ENCODE measurements at places on chromosomes 12 and 14. TPM values are rescaled to one million over a fixed set of nuclear protein-coding genes. Genes with fewer than 3 reads are reported as not detected.

- no peak overlapping the region for H3K4me3 ChIP-seq
- peaks cover 2% of the 10 kb centered on the region for H3K27me3 ChIP-seq
- peaks cover 4% of the 10 kb centered on the region for H3K36me3 ChIP-seq
- peak; percentile 1 for DNase-seq
- no peaks in the 10 kb centered on the region for H3K4me1 ChIP-seq
Observed at GRCh38 chr12:34403706-34404376, 381.5 kb downstream of the ALG10 start.

- no peak overlapping the region for H3K27ac ChIP-seq
- peaks cover 11% of the 10 kb centered on the region for H3K4me1 ChIP-seq
- DNase-seq, result no peak
- no peaks in the 10 kb centered on the region for H3K36me3 ChIP-seq
- no peaks in the 10 kb centered on the region for H3K27me3 ChIP-seq
Observed at GRCh38 chr14:26377150-26377549, 220.7 kb downstream of the NOVA1 start.

DNA sequence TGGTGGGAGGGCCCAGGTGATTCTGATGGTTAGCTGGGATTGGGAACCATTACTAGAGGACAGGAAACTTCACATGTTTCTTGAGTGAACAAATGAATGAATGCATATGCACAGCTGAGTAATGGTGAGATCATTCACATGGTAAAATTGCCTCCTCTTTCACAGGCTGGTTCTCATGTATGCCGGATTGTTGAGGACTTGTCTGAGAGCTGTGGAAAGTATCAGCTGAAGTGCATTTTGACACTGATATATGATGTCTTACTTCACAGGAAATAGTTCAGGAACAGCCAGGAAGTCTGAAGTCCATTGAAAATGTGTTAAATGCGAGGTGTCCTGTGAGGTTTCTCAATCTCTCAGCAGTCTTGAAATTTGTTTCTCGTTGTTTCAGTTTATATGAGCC lies 77.6 kb upstream of the DACT1 start:
- peaks cover 13% of the 10 kb centered on the region for H3K4me1 ChIP-seq
- H3K36me3 ChIP-seq, result no peaks in the 10 kb centered on the region
- H3K4me3 ChIP-seq, result no peak overlapping the region
- no peak overlapping the region for H3K27ac ChIP-seq
- peaks cover 2% of the 10 kb centered on the region for H3K27me3 ChIP-seq

DNA sequence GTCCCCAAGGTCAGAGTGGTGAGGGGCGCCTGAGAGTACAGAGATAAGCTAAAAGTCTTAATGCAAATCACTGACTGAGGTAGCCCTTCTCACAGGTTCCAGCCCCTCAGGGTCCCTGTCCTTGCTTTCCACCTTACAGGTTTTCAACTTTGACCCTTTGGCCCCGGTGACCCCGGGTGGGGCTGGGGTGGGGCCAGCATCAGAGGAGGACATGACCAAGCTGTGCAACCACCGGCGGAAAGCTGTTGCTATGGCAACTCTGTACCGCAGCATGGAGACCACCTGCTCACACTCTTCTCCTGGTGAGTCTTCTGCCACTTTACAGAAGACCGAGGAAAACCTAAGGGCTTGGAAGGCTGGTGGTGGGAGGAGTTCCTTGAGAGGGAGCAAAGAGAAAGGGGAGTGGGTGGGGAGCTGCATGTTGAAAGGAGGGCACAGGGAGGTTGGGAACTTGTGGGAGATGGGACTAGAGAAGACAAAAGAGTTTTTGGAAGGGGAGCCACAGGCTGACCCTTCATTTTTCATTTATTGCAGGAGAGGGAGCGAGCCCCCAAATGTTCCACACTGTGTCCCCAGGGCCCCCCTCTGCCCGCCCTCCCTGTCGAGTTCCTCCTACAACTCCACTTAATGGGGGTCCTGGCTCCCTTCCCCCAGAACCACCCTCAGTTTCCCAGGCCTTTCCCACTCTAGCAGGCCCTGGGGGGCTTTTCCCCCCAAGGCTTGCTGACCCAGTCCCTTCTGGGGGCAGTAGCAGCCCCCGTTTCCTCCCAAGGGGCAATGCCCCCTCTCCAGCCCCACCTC lies 2.4 kb downstream of the MBD6 start:
- no peak for DNase-seq
- H3K27me3 ChIP-seq, result peaks cover 36% of the 10 kb centered on the region
- H3K27ac ChIP-seq, result peak overlapping the region; percentile 81
- peaks cover 23% of the 10 kb centered on the region for H3K36me3 ChIP-seq

GRCh38 chr14:101083564-101084435 lies 180.3 kb upstream of the RTL1 start:
- peaks cover 2% of the 10 kb centered on the region for H3K27me3 ChIP-seq
- no peaks in the 10 kb centered on the region for H3K4me1 ChIP-seq
- H3K27ac ChIP-seq, result no peak overlapping the region
- DNase-seq, result no peak
- no peak overlapping the region for H3K4me3 ChIP-seq

DNA sequence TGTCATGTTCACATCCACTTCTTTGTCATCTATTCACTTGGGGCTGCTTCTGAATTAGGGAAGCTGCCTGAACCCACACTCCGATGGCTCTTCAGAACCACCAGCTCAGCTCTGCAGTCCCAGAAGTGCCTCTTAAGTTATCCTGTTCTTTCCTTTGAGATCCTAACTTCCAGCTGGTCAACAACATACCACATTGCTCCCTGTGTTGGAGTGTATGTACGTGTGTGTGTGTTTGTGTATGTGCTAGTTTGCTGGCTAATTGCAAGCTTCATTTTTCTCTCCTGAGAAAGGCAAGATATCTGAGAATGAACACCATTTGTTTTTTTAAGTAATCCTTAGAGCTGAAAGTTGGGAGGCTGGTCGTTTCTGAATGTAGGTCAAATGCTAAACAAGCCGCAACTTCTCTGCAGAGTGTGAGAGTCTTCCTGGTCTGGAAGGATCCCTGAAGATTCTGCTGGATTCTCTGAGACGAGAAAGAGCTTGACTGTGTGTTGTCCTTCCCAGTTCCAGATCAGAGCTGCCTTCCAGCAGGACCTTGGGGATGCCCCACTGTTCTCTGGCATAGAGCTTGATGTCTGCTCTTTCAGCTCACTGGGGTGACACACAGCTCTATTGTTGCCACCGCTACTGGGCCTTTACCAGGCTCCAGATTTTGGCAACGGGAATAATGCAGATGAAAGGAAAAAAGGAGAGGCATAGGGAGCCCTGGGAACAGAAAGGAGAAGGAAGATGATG lies 839 bp downstream of the GSG1 start:
- H3K36me3 ChIP-seq, result peaks cover 10% of the 10 kb centered on the region
- peak overlapping the region; percentile 45 for H3K4me3 ChIP-seq
- no peak for DNase-seq
- H3K4me1 ChIP-seq, result peaks cover 55% of the 10 kb centered on the region
- peak overlapping the region; percentile 94 for H3K27ac ChIP-seq
- H3K27me3 ChIP-seq, result peaks cover 19% of the 10 kb centered on the region

DNA sequence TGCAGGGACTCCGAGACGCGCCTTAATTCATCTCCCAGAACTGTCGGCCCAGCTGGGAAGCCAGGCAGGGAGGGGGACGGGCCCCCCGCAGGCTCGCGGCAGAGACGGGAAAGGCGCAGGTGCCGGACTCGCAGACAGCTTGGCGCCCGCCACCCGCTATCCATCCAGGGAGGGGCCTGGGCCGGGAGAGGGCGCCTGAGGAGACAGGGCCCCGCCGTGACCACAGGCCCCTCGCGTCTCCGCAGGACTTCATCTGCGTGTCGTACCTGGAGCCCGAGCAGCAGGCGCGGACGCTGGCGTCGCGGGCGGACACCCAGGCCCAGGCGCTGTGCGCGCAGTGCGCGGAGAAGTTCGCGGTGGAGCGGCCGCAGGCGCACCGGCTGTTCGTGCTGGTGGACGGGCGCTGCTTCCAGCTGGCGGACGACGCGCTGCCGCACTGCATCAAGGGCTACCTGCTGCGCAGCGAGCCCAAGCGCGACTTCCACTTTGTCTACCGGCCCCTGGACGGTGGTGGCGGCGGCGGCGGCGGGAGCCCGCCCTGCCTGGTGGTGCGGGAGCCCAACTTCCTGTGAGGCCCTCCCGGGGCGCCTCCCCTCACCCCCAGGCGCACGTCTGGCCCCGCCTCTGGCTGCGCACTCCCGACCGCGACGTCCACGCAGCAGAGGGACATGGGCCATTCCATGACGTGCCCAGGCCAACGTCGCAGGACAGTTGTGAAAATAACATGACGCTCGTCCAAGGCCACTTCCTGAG lies 60.6 kb downstream of the LGMN start:
- H3K4me1 ChIP-seq, result no peaks in the 10 kb centered on the region
- peaks cover 11% of the 10 kb centered on the region for H3K27me3 ChIP-seq
- H3K36me3 ChIP-seq, result no peaks in the 10 kb centered on the region
- no peak overlapping the region for H3K27ac ChIP-seq
- H3K4me3 ChIP-seq, result no peak overlapping the region
- peak; percentile 29 for DNase-seq

GRCh38 chr12:72989458-72989947 lies 717.3 kb downstream of the TRHDE start:
- H3K36me3 ChIP-seq, result no peaks in the 10 kb centered on the region
- no peak for DNase-seq
- no peak overlapping the region for H3K4me3 ChIP-seq
- H3K27ac ChIP-seq, result no peak overlapping the region
- no peaks in the 10 kb centered on the region for H3K4me1 ChIP-seq
- H3K27me3 ChIP-seq, result peaks cover 2% of the 10 kb centered on the region

GRCh38 chr14:21313512-21313911 lies 33.6 kb downstream of the RPGRIP1 start:
- DNase-seq, result no peak
- no peaks in the 10 kb centered on the region for H3K36me3 ChIP-seq
- no peak overlapping the region for H3K4me3 ChIP-seq
- no peaks in the 10 kb centered on the region for H3K27me3 ChIP-seq
- H3K27ac ChIP-seq, result no peak overlapping the region
- H3K4me1 ChIP-seq, result peaks cover 6% of the 10 kb centered on the region

DNA sequence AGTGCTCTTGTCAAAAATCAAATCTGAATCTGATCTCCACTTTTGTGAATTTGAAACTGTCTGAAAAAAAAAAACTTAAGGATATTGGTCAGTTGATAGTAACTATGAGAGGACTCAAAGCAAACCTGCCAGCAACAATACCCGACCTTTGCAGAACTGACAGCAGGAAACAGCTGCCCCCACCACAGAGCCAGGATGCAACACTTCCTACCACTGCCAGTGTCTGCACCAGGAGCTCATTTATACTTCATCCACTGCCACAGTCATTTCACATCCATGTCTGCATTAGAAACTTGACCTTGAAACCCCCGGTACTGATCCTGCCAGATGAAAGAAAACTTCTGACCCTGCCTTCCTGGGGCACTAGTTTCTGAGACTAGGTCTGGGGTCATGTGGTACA lies 27.4 kb upstream of the RXYLT1 start:
- no peak overlapping the region for H3K4me3 ChIP-seq
- peak overlapping the region; percentile 65 for H3K27ac ChIP-seq
- H3K27me3 ChIP-seq, result peaks cover 1% of the 10 kb centered on the region
- peak; percentile 25 for DNase-seq

- no peak overlapping the region for H3K27ac ChIP-seq
- H3K36me3 ChIP-seq, result no peaks in the 10 kb centered on the region
- H3K4me1 ChIP-seq, result peaks cover 18% of the 10 kb centered on the region
Observed at GRCh38 chr12:46395388-46395787, 22.8 kb upstream of the SLC38A2 start.

- H3K27me3 ChIP-seq, result no peaks in the 10 kb centered on the region
- H3K4me1 ChIP-seq, result peaks cover 7% of the 10 kb centered on the region
- DNase-seq, result no peak
- H3K27ac ChIP-seq, result no peak overlapping the region
- peaks cover 26% of the 10 kb centered on the region for H3K36me3 ChIP-seq
- no peak overlapping the region for H3K4me3 ChIP-seq
Observed at GRCh38 chr12:100608776-100609175, 35.3 kb downstream of the GAS2L3 start.

- H3K4me3 ChIP-seq, result no peak overlapping the region
- no peaks in the 10 kb centered on the region for H3K36me3 ChIP-seq
- no peak for DNase-seq
- H3K4me1 ChIP-seq, result no peaks in the 10 kb centered on the region
- peaks cover 11% of the 10 kb centered on the region for H3K27me3 ChIP-seq
Observed at GRCh38 chr14:105497671-105498429, 6.8 kb downstream of the TEDC1 start.

- no peak for DNase-seq
- H3K27ac ChIP-seq, result no peak overlapping the region
- H3K4me3 ChIP-seq, result no peak overlapping the region
- H3K4me1 ChIP-seq, result no peaks in the 10 kb centered on the region
- peaks cover 53% of the 10 kb centered on the region for H3K36me3 ChIP-seq
- H3K27me3 ChIP-seq, result peaks cover 5% of the 10 kb centered on the region
Observed at GRCh38 chr12:120158351-120158750, 36.2 kb downstream of the GCN1 start.

DNA sequence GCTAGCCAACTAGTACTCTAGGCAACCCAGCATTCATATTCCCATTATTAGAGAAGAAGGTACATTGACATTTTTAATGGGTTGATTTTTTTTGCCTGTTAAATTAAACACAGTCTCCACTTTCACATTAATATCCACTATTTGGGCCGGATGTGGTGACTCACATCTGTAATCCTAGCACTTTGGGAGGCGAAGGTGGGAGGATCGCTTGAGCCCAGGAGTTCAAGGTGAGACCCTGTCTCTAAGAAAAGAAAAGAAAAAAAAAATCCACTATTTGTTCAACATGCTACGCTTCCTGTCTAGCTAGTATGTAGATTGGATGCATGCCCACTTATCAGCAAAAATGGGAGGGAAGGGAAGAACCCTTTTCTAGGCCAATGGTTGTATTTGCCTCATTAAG lies 7.1 kb upstream of the CRADD start:
- H3K4me1 ChIP-seq, result no peaks in the 10 kb centered on the region
- DNase-seq, result no peak
- no peaks in the 10 kb centered on the region for H3K36me3 ChIP-seq

Gene APOLD1
- 5.2 TPM for total RNA-seq

Gene KRT86
- total RNA-seq, result not detected
